ENCODE measurements at places on chromosomes 5 and 9.

DNA sequence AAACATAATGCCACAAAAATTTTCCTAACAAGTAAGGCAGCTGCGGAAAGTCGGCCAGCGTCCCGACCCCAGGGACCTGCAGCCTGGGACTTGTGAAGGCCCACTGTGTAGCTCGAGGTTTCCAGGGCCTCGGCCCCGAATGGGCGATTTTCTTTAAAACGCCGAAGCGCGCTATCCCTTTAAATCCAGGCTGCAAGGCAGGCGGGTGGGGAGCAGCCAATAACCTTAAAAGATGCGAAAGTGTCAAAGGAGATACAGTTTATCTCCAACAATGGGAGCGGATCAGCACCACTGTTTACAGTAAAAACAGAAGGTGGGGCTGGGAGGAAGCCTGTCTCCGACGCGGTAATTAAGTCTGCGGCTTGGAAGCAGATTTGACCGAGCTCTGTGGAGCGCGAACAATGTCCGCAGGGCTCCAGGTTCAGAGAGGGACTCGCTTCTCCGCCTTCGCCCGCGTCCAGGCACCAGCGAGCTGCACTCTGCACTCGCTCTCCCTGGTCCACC is 1.7 kb upstream of the ZSWIM6 start:
- peak; percentile 66 for DNase-seq

GRCh38 chr9:88821033-88821745 is 170.1 kb upstream of the S1PR3 start:
- DNase-seq: no peak

DNA sequence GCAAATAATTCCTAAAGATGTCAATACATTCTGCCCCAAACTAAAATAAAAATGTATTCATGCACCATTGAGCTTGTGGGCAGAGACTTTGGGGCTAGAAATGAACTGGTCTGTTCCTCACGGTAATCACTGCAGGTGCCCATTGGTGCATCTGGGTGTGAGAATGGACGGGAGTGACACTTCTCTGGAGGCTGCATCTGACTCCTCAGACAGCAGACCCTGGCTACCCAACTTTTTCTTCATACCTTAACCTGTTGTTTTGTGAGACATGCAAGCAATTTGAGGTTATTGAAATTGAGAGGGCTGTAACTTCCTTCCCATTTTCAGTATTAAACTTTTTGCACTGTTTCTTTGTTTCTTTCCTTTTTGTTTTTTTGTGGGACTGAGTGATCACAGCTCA is 333.4 kb downstream of the ICE1 start:
- DNase-seq: no peak

GRCh38 chr9:91867740-91868139 is 82.3 kb downstream of the ROR2 start:
- DNase-seq: no peak

- no peak for DNase-seq
Observed at GRCh38 chr5:53825016-53825415, 264.6 kb downstream of the NDUFS4 start.

DNA sequence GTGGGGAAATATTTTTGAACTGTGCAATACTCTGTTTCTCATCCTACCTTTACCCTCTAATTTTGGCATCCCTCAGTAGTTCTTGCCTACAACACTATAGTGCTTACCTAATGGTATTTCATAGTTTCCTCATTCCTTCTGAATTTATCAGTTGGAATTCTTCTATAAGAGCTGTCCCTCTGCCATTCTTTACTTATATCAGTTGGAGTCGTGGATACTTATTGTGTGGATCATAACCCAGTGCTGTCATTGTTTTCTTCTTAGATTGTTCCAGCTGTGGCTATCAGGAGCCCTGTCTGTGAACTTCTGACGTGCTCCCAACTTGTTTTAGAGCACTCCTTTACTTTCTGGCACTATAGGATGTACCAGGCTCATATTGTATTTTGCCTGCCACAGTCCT is 146.1 kb upstream of the OTULINL start:
- no peak for DNase-seq

DNA sequence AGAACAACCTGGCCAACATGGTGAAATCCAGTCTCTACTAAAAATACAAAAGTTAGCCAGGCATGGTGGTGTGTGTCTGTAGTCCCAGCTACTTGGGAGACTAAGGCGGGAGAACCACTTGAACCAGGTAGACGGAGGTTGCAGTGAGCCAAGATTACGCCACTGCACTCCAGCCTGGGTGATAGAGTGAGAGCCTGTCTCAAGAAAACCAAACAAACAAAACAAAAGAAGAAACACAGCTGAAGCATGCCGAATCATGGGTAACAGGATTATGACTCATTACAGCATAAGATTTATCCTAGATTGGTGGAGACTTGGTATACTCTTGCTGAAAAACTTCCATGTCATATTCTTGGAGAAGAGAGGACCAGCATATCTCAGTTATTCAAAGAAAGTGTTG is 236.7 kb upstream of the CCNH start:
- no peak for DNase-seq

DNA sequence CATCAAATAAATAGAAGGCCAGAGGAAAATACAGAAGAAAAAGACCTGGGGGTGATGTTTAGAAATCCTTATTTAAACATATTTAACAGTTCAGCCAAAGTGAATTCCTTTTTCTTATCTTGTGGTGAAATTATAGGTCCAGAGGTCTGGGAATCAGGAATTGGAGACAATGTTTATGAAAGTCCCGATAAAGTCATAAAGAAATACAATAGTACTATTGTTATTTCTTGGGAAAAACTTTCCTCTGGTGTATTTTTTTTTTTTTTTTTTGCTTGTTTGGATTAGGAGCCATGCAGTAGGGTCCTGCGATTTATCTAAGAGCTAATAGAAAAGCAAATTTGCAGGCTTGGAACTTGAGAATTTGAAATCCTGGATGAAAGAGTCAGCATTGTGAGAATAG is 426 bp downstream of the C7 start:
- no peak for DNase-seq

DNA sequence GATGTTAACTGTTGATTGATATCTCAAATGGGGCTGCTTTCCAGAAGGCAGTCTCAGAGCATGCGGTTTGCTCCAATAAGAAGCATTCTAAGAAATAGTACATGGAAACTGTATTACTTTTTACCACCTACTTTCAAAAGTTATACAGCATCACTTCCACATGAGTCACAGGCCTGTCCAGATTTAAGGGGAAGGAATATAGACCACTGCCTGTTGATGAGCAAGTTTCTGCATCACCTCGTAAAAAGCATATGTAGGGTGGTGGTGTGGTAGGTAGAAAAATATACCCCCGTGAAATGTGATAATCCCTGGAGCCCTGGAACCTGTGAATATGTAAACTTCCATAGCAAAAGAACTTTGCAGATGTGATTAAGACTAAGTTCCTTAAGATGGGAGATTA is 816.6 kb upstream of the CDH6 start:
- no peak for DNase-seq

Measured in right cardiac atrium (tissue), 5 donors.